ENCODE measurements at places on chromosomes 5 and 9.
A peak's percentile ranks its signal among the peaks of the same experiment; 100 is the strongest.

- DNase-seq: no peak
Observed at GRCh38 chr5:8491254-8491653, 622.3 kb downstream of the MTRR start.

GRCh38 chr5:10563945-10564837 is at the start of gene ANKRD33B:
ANKRD33B (plus strand) TSS chr5:10564070; CDS start chr5:10564468, 398 bp downstream.
- peak; percentile 96 for DNase-seq

GRCh38 chr5:112192072-112192471 is 227.0 kb downstream of the EPB41L4A start:
- DNase-seq: no peak

DNA sequence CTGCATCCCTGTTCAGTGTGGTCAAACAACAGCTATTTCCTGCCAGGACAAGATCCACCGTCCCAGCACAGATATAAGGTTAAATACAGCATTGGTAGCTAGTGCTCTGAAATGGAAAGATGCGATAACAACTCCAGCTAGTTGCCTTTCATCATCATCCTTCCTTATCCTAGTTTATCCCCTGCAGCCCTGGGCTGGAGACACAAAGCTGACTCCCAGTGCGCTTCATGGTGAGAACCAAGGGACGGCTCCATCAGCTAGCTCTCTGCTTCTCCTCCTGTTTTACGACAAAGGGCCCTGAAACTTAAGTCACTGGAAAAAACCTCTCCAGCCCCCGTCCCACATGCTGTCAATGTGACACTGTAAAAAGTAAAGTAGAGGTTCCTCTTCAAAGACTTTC is 37.9 kb downstream of the CDC14B start:
- no peak for DNase-seq

DNA sequence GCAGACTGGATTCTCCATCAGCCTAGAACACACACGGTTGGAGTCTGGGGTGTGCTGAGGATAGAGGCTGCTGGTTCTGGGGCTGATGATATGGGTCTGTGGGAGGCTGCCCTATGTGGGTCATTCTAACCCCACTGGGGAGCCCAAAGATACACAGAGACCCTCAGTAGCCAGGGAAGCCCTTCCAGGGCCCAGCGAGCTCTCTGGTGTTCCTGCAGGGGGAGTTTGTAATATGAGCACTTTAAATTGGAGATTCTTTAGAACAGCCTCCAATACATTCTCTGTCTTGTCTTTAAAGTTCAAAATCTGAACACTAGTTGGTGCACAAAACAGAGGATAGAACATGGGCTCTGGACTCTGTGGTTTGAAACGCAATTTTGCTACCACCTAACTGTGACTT is 2.4 kb downstream of the ACTL7A start:
- DNase-seq: no peak

DNA sequence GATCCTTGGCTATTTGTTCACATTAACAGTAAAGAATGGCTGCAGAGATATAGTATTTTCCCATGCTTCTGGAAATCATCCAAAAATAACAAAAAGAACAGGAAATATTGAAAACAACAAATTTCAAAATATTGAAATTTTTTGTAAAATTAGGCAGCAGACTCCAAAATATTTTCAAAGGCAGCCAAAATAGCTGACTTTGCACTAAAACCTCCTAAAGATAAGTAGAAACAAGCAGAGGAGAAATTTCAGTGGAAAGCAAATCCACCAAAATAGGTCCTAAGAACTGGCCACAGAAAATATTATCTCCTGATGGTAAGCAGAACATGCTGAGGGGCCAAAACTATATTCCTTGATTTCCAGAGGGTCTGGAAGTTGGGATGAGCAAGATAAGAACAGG is 456.3 kb upstream of the DMAC1 start:
- no peak for DNase-seq

- DNase-seq: peak; percentile 74
Observed at GRCh38 chr9:33466565-33467495, 6.9 kb downstream of the NOL6 start.

DNA sequence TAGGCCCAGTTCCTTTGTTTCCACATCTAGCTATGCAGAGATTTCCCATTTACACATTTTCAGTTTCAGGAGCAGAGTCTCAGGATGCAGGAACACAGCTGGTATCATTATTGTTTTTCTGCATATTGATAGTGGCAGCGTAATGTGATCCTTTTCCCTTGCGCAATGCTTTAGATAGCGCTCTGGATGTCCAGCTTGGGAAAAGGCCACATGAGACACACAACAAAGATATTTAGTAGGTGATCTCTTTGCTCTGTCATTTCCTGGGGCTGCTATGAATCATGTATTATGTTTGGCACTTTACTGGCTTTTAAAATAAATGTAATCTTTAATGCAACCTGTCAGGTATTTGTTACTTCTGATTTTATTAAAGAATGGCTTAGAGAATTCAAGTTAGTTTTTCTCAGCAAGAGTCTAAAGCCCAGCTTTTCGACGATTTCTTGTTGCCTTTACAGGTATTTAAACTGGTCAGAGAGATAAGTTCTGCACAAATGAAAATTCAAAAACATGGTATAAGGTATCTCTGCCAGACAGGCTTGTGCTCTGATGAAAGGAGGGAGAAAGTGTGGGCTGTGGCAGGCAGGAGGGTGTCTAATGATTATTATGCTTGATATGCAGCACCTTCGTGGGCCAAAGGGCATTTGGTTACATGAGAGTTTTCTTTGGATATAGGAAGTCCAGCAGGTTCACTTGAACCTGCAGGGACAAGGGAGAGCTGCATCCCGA is 42.2 kb downstream of the PTTG1 start:
- no peak for DNase-seq

- DNase-seq: no peak
Observed at GRCh38 chr9:87528969-87529368, 31.3 kb downstream of the DAPK1 start.

GRCh38 chr5:78009937-78010527 is 233.9 kb upstream of the TBCA start:
- no peak for DNase-seq

- DNase-seq: no peak
Observed at GRCh38 chr9:119873877-119874276, 504.6 kb upstream of the BRINP1 start.

DNA sequence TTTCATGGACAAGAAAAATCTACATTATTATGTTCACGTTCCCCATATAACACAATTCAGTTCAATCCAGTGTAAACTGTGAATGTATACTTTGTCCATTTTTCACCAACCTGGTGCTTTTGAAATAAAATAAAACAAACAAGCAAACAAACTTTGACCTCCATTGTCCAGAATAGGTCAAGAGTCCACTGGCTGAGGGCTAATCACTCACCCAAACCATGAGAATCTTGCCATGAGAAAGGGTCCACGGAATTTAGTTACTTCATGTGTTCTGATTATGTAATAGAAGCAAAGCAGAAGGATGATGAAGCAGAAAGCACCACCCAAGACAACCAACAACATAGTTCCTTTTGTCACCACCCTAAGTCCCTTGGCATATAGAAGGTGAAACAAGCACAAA is 28.7 kb downstream of the DIAPH1 start:
- no peak for DNase-seq

- DNase-seq: no peak
Observed at GRCh38 chr5:123598028-123598689, 86.2 kb downstream of the CSNK1G3 start.

DNA sequence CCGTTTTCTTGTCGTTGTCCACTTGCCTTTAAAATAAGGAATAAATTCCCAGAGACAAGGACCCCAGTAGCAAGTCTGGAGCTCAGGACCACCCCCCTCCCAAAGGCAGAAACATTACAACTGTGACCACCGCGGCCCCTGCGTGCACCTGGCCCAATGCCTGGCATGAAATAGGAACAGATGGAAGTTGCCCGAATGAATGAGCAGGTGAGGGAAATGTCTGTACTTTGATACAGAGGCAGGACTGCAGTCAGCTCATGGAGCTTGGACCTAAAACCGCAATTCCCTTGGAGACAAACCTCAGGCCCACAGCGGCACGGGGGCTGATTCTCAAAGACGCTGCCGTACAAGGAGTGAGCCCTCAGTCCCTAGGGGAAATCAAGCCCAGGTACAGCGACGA is 55.3 kb upstream of the SARDH start:
- DNase-seq: no peak

- DNase-seq: no peak
Observed at GRCh38 chr9:36443581-36443980, 43.5 kb upstream of the RNF38 start.

- no peak for DNase-seq
Observed at GRCh38 chr9:97562542-97562941, 61.1 kb downstream of the TMOD1 start.

- DNase-seq: no peak
Observed at GRCh38 chr5:143208365-143208641, 195.2 kb downstream of the NR3C1 start.

DNA sequence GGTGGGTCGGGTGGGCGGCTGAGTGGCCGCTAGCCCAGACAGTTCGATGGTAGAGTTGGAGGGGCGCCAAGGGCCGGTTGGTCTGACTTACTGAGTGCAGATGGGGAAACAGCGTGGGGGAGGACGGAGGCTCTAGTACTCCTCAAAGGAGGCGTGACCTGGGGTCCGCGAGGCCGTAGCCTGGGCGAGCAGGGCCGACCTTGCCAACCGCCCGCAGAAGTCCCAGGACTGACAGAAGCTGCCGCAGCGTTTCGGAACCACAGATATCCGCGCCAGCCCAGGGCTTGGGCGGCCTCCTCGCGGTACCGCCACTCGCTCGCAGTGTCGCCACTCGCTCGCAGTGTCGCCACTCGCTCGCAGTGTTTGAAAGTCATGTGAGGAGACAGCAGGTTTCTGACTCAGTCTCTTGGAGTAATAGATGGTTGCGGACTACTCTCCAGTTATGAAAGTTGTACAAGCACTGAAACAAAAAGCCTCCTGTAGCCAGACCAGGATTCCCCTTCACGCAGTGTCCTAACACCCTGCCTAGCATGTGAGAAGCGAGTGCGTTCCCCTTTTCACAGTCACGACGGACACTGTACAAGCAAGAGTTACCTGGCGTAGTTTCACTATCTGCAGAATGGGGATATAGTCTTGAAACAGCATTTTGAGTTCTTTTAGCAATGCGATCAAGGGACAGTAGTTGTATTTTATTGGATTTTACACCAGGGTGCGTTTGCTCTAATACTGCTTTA is 674 bp downstream of the TMEM38B start:
- DNase-seq: peak; percentile 70

DNA sequence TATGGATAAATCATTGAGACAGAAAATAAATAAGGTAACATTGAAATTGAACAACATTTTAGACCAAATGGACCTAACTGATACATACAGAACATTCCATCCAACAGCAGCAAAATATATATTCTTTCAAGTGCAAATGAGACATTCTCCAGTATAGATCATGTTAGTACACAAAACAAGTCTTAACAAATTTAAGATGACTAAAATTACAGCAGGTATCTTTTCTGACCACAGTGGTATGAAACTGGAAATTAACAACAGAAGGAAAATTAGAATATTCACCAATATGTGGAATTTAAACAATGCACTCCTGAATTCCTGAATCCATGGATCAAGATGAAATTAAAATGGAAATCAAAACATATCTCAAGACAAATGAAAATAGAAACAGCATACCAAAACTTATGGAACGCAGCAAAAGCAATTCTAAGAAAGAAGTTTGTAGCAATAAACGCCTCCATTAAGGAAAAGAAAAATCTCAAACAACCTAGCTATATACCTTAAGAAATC is 115.6 kb downstream of the ADAMTS12 start:
- DNase-seq: no peak

GRCh38 chr5:42875785-42876374 is 64.2 kb upstream of the SELENOP start:
- no peak for DNase-seq

- peak; percentile 16 for DNase-seq
Observed at GRCh38 chr5:122391621-122392020, 79.6 kb downstream of the SNCAIP start.

DNA sequence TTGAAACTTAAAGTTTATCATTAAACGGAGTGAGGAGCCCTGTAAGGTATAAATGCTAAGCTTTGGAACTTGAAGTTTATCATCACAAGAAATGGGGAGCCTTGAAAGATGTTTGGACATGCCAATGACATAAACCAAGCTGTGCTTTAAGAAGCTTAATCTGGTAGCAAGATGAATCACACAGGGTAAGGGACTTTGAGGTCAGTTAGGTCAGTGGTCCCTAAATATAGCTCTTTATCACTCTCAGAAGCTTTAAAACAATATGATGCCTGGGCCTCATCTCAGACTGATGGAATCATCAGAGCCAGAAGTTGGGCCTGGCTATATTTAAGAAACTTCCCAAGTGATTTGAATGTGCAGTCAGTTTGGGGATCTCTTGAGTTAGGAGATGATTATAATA is 85.7 kb downstream of the TNC start:
- DNase-seq: peak; percentile 18

DNA sequence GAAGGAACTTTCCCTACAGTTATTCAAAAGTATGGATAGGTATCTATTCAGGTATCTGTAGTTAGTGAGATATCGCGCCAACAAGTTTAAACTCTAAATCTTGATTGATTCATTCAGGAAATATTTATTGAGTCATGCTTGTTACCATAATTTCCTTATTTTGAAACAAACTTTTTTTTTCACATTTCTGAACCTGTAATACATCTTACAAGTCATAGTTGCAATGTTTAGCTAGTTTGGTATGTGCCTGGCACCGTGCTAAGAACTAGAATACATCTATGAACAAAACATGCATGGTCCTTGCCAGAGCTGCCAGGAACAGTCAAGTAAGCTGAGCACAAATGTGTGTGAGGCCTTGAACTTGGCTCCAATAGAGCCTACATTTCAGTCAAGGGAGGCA is 226.4 kb downstream of the PCSK5 start:
- no peak for DNase-seq

- DNase-seq: peak; percentile 88
Observed at GRCh38 chr9:89497978-89498851, at the start of gene SEMA4D. SEMA4D (minus strand) TSS chr9:89498113; CDS start chr9:89405456, 92,657 bp downstream.

DNA sequence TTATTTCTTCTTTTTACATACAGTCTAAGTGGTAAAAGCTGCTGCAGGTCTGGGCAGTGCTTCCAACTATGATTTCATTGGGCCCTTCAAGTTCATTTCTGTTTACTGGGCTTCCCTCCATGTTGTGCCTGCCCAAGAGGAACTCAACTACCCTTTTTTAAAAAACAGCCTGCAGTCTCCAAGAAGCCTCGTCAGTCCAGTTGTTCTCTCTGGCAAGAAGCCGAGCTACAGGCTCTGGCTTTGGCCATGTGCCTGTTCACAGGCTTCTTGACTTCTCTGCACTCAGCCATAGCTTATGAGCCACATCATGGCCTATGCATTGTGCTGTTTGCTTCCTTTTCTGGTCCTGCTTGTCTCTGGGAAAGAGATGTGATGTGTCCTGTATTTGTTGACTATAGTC is 119.7 kb upstream of the PJA2 start:
- DNase-seq: no peak

DNA sequence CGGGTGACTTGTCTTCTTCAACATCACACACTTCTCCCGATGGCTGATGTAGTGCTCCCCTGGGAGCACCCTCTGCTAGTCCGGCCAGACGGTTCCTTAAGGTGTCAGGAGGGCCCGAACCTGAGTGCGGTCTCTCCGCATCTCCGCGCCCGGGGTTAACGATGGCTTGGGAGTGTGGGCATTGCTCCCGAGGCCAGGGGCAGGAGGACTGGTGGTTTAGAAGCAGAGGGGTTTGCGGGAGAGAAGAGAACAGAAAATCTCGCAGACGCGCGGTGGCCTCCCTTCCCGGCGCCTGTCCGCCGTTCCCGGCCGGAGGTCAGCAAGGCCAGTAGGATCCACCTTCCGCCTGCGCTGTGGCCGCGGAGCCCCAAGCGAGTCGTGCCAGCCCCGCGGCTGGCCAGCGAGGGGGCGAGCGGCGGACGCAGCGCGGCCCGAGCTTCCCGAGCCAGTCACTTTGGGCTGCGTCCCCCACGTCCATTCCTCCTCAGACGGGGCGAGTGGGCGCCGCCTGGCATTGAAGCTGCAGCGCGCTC is 700 bp downstream of the CDO1 start:
- no peak for DNase-seq

GRCh38 chr9:12554636-12555035 is 138.5 kb upstream of the TYRP1 start:
- peak; percentile 46 for DNase-seq
